Left cardiac atrium (tissue), 4 donors: ENCODE measurements at places on chromosomes 7 and 10. TPM values are rescaled to one million over a fixed set of nuclear protein-coding genes. Genes with fewer than 3 reads are reported as not detected.

- DNase-seq, result no peak
Measured at GRCh38 chr10:120342115-120342714, 114.8 kb upstream of the PLPP4 start.

- no peak for DNase-seq
Measured at GRCh38 chr7:108972004-108972403, 402.3 kb downstream of the DNAJB9 start.

DNA sequence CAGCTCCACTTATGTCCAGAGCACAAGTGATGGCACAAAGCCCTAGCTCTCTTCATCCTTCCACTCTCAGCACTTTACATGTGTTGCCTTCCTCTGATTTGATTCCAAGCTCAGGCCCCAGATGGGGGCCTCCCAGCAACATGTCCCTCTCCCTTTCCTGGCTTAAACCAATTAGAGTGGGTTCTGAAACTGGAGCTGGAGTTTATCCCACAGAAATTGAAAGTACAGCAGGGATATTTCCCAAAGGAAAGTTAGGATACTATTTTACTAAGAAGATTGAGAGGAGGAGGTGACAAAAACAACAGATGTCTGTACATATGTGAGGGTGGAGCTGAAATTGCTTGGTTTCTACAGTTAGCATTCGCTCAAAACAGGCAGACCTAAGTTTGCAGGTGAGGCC lies 724.6 kb downstream of the AUTS2 start:
- no peak for DNase-seq

GRCh38 chr7:69301253-69301652 lies 297.0 kb upstream of the AUTS2 start:
- DNase-seq, result no peak

- no peak for DNase-seq
Measured at GRCh38 chr10:5679606-5680005, 5.0 kb upstream of the TASOR2 start.

PI4K2A gene
- 11.2 TPM for total RNA-seq

GRCh38 chr10:131631619-131632018 lies 269.2 kb upstream of the PPP2R2D start:
- DNase-seq, result no peak

- no peak for DNase-seq
Measured at GRCh38 chr7:140232957-140233917, 56.5 kb upstream of the KDM7A start.

SLC35B4 gene
- total RNA-seq, result 10.8 TPM

FAM180A gene
- 3.6 TPM for total RNA-seq

LRGUK gene
- total RNA-seq, result 0.12 TPM

GRCh38 chr10:126924915-126925300 lies 19.7 kb downstream of the DOCK1 start:
- DNase-seq, result no peak

DNA sequence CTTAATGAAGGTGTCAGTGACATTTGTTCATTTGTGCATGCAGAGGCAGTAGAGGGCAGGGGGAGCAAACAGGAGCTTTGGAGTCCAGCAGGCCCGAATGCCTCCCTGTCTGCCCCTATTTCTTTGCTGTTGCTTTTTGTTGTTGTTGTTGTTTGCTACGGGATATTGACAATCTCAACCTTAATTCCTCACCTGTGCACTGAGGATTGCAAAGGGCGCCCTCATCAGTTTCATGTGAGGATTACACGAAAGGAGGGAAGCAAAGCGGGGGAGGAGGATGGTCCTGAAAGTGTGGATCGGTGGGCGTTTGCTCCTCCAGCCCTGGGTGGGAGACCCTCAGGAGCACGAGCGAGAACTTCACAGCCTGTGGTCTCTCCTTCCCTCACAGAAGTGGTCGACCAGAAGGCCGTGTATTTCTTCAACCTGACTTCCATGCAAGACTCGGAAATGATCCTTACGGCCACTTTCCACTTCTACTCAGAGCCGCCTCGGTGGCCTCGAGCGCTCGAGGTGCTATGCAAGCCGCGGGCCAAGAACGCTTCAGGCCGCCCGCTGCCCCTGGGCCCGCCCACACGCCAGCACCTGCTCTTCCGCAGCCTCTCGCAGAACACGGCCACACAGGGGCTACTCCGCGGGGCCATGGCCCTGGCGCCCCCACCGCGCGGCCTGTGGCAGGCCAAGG lies 9.6 kb downstream of the GDF10 start:
- DNase-seq, result no peak
